Activated T-cell treated with anti-CD3 and anti-CD28 coated beads, Interleukin-2, amount 50 U/mL, for 4 hours (primary cell): ENCODE measurements at places on chromosomes 2 and 18. TPM values are rescaled to one million over a fixed set of nuclear protein-coding genes. Genes with fewer than 3 reads are reported as not detected.

- DNase-seq: no peak
Observed at GRCh38 chr18:45384962-45385315, 230.3 kb upstream of the SLC14A2 start.

DNA sequence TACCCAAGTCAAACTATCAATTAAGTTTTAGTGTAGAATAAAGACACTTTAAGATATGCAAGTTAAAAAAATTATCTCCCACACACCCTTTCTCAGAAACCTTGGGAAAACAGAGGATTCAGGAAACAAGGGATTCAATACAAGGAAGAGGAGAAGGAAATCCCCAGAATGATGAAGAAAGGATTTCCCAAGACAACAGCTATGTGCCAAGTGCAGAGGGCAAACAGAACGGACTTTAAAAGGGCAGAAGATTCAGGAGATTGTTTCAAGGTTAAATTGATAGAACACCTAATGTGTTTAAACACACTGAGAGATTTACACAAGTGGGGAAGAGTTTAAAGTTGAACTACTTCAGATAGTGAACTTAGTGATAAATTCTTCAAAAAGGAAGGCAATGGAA lies 71.5 kb upstream of the EPAS1 start:
- no peak for DNase-seq

- no peak for DNase-seq
Observed at GRCh38 chr2:97688062-97688827, 18.7 kb downstream of the C2orf92 start.

GRCh38 chr2:96265349-96265839 lies 403 bp downstream of the TMEM127 start:
- DNase-seq: no peak

DNA sequence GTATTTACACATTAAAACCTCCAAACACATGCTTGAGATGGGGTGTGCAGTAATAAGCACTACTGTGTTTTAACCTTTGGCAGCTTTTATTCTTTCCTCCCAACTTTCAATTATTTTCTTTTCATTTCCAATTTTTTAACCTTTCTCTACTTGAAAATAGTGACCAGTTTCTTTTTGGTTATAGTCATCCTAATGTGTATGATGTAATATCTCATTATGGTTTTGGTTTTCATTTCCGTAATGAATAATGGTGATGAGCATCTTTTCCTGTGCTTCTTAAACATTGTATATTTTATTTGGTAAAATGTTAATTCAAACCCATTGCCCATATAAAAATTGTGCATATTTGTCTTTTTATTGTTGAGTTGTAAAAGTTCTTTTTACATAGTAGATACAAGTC lies 103.5 kb downstream of the BMPR2 start:
- no peak for DNase-seq

Gene POTEE
- total RNA-seq: 0.19 TPM

GRCh38 chr18:62404881-62405280 lies 79.8 kb downstream of the TNFRSF11A start:
- DNase-seq: no peak

Gene COL4A3
- total RNA-seq: 0.16 TPM

DNA sequence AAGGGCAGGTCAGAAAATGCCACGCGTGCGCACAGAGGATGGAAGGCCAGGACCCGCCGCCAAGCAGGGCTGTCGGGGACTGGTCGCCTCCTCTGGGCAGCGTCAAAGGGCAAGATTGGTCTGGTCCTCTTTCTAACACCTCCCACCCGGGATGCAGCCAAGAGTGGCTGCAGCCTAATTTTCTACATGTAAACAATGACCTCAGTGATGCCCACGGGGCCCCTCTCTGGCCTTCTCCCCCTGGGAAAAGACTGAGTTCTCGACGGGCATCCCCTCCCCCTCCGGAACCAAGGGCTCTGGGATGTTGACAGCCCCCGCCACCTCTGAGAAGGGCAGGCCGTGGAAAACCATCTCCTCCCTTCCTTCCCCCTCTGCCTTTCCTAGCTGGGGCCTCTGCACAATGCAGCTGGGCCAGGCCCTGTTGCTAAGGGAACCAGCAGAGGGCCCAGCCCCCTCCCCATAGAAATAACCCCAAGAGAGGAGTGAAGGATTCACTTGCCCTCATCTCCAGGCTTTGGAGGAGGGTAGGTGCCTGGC lies 80.0 kb upstream of the ZNF532 start:
- DNase-seq: no peak

- DNase-seq: no peak
Observed at GRCh38 chr2:168116448-168116847, 130.9 kb downstream of the STK39 start.

- no peak for DNase-seq
Observed at GRCh38 chr2:223599640-223600380, 2.4 kb downstream of the SCG2 start.

- DNase-seq: no peak
Observed at GRCh38 chr2:150188177-150188576, 299.3 kb downstream of the RND3 start.

DNA sequence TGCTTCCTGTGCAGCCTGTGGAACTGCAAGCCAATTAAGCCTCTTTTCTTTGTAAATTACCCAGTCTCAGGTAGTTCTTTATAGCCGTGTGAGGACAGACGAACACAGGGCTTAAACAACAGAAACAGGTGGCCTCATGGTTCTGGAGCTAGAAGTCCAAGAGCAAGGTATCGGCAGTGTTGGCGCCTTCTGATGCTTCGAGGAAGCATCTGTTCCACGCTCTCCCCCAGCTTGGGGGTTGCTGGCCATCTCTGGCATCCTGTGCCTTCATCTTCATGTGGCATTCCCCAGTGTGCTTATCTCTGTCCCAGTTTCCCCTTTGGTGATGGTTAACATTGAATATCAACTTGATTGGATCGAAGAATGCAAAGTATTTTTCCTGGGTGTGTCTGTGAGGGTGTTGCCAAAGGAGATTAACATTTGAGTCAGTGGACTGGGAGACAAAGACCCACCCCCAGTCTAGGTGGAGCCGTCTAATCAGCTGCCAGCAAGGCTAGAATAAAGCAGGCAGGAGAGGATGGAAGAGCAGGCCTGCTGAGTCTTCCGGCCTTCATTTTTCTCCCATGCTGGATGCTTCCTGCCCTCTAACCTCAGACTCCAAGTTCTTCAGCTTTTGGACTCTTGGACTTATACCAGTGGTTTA lies 287.6 kb downstream of the PHLPP1 start:
- no peak for DNase-seq

Gene REEP1
- total RNA-seq: 0.35 TPM

GRCh38 chr2:101047075-101047766 lies 45.1 kb downstream of the RPL31 start:
- DNase-seq: no peak

Gene ACP1
- total RNA-seq: 178 TPM

Gene PAX3
- not detected for total RNA-seq

DNA sequence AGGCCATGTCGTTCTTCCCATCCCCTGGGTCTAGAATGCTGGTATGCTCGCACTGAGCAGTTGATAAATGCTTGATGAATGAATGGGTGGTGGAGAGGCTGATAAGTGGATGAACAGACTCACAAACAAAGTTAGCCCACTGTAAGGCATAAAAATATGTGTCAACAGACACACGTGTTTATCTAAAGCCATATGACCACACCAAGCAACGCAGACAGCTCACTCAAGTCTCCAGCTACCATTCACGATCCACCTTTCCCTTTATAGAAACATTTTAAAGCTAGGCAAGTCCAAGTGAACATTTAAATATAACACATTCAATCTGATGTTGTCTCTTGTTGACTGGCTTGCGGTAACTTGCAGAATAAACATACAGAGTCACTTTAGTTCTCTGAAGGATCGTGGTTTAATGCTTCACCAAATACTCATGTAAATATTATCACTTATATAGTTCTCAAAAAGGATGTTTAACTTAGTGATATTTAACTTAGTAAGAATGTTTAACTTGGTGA lies 105.5 kb downstream of the NOL10 start:
- DNase-seq: no peak

Gene CXCR4
- 28.5 TPM for total RNA-seq

Gene CCBE1
- total RNA-seq: not detected

GRCh38 chr2:53584986-53585385 lies 182.6 kb upstream of the CHAC2 start:
- no peak for DNase-seq

GRCh38 chr2:63992061-63992685 lies 27.1 kb downstream of the VPS54 start:
- no peak for DNase-seq
